Colonic mucosa (tissue), 4 donors: ENCODE measurements at places on chromosomes 3 and 15.

- DNase-seq = no peak
Observed at GRCh38 chr3:195124378-195124992, 146.5 kb downstream of the XXYLT1 start.

GRCh38 chr15:69810431-69811354 is 287.0 kb downstream of the TLE3 start:
- no peak for DNase-seq

- no peak for DNase-seq
Observed at GRCh38 chr3:115081444-115081843, 65.6 kb downstream of the ZBTB20 start.

DNA sequence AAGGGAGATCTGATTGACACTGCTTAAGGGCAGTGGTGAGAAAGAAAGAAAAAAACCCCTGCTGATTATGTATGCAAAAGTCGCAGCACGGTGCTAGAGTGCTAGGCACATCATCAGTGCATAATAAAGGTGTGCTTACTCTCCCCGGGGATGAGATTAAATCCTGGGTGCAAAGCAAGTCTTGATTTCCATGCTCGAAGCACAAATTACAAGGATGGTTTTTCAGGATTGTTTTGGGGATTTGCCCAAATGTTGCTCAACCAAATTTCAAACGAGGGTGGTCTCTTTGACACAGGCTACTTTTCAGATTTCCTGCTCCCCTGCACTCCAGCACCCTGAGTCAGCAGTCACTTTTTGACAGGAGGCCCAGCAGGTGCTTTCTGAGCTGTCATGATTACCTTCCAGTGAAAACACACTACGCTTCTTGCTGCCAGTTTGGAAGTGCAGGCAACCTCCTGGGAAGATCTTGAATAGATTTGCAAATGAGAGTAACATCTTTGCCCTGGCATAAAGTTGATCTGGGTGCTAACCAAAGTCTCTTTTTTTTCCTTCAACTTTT is 167.5 kb upstream of the TRIM42 start:
- DNase-seq = no peak

DNA sequence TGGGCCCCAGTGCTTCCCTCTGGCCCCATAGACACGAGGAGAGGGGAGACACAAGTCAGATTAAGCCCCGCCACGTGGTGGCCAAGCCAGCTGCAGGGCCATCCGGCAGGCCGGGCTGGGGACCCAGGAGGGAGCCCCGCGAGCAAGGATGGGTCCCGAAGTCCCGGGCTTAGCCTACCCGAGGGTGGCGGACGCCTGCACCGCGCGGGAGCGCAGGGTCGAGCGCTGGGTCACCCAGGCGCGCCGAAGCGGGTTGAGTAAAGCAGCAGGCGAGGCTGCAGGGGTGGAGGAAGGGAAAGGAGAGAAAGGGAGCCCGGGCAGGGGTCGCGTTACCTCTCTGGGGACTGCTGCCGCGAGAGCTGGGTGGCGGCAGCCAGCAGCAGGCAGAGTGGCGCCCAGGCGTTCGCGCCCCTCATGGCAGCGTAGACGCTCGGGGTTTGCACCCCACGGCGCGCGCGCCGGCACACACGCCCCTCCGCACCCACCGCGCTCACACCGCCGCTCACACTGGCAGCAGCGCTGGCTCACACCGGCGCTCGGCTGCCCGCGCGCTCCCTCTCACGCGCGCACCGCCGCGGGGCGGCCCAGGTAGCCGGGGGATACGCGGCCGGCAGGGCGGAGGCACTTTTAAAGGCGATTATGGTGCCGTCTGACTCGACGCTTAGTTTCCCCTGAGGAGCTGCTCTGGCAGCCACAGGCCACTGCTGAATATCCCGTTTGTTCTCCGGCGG is at the start of gene PCOLCE2:
Gene PCOLCE2, minus strand, starts transcription at position 603 of the 731 bp plus-strand sequence. Its CDS starts 187 bp downstream, at position 416.
- DNase-seq = no peak
